ENCODE measurements at places on chromosomes 5 and 9. TPM values are rescaled to one million over a fixed set of nuclear protein-coding genes. Genes with fewer than 3 reads are reported as not detected.

DNA sequence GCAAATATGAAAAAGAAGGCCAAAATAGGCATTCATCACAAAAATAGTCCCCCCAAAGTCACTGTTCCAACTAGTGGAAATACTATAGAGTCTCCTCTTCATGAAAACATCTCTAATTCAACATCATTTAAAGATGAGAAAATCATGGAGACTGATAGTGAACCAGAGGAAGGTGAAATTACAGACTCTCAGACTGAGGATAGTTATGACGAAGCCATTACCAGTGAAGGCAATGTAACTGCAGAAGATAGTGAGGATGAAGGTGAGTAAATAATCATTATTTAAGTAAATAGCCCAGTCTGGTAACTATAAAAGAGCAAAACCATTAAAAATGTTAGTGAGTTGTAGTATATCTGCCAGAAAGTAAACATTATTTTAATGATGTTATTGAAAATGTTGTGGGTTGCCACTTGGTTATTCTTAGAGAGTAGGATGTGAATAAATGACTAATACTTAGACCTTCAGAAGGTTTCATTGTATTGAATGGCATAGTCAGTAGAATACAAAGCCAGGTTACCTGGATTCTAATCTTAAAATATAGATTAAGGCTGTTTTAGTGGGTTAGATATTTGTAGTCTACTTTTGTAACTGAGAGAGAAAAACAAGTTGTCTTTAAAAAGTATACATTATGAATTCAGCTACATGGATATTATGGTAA is 16.3 kb downstream of the AGGF1 start:
- H3K4me1 ChIP-seq: no peaks in the 10 kb centered on the region
- H3K36me3 ChIP-seq: peaks cover 11% of the 10 kb centered on the region
- no peak overlapping the region for H3K4me3 ChIP-seq

Gene SVEP1
- total RNA-seq: 16.7 TPM

DNA sequence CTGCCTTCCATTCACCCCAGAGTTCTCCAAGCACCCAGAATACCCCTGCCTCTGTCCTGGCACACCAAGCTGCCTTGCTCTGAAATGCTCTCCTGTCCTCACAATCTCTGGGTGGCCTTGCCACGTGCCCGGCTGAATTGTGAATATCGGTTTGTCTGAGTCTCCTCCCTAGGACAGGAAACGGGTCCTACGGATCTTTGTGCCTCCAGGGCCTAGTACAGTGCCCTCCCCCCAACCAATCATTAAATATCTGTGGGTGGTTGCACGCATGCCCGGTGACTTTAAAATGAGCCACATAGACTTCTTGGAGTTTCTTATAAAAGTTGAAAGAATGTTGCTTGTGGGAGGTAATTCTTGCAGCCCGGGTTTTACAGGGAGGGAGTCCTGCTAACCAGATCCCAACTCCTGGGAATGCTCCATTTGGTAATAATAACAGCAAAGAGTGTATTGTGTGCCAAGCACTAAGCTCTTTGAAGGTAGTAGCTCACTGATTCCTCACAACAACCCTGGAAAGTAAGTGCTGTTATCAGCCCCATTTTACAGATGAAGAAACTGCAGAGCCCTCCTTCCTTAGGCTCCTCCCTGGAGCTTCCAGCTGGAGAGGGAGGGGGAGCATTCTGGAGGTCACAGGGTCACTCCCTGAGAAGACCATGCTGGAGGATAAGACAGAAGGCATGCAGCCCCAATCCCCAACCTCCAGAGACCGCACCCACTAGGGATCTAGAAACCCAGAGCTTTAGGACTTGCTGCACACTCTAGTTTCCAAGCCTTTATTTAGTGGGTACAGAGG is 23.4 kb downstream of the URM1 start:
- no peak overlapping the region for H3K27ac ChIP-seq
- H3K4me1 ChIP-seq: no peaks in the 10 kb centered on the region
- H3K36me3 ChIP-seq: peaks cover 6% of the 10 kb centered on the region
- no peak overlapping the region for H3K4me3 ChIP-seq
- peaks cover 16% of the 10 kb centered on the region for H3K27me3 ChIP-seq

DNA sequence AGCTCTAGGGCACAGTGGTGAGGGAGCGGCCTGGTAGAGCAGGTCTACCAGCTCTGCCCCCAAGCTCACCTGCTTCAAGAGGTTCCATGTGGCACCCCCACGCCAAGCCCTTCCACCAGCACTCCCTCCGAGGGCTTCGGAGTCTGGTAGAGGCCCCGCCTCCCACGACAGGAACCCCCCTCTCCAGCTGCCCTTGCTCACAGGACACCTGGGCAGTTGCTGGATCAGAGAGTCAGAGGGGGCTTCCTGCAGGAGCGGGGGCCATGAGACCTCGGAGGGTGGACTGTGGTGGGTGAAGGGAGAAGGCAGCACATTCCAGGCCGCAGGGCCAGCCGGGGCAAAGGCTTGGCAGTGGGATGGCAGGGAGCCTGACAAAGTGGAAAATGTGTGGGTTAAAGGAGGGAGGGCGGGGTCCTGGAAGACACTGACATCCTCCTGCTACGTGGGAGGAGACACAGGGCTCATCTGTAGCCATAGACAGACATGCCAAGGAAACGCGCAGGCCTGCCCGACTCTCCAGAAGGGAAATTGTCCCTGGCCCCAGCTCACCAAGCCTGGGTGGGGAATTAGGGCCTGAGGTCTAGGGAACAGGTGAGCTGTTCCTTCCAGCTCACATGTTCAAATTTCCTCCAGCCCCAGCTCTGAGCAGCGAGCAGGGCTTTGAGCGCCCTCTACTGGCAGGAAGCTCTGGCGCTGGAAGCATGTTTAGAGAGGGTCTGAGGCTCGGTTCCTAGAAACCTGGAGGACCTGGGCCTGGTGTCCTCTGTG is 74.2 kb downstream of the NTNG2 start:
- peaks cover 3% of the 10 kb centered on the region for H3K4me1 ChIP-seq
- H3K36me3 ChIP-seq: no peaks in the 10 kb centered on the region
- H3K27ac ChIP-seq: no peak overlapping the region

- H3K27me3 ChIP-seq: no peaks in the 10 kb centered on the region
- no peaks in the 10 kb centered on the region for H3K36me3 ChIP-seq
- no peak overlapping the region for H3K4me3 ChIP-seq
- H3K4me1 ChIP-seq: peaks cover 39% of the 10 kb centered on the region
- DNase-seq: no peak
Observed at GRCh38 chr5:136022965-136023364, 5.8 kb upstream of the TGFBI start.

DNA sequence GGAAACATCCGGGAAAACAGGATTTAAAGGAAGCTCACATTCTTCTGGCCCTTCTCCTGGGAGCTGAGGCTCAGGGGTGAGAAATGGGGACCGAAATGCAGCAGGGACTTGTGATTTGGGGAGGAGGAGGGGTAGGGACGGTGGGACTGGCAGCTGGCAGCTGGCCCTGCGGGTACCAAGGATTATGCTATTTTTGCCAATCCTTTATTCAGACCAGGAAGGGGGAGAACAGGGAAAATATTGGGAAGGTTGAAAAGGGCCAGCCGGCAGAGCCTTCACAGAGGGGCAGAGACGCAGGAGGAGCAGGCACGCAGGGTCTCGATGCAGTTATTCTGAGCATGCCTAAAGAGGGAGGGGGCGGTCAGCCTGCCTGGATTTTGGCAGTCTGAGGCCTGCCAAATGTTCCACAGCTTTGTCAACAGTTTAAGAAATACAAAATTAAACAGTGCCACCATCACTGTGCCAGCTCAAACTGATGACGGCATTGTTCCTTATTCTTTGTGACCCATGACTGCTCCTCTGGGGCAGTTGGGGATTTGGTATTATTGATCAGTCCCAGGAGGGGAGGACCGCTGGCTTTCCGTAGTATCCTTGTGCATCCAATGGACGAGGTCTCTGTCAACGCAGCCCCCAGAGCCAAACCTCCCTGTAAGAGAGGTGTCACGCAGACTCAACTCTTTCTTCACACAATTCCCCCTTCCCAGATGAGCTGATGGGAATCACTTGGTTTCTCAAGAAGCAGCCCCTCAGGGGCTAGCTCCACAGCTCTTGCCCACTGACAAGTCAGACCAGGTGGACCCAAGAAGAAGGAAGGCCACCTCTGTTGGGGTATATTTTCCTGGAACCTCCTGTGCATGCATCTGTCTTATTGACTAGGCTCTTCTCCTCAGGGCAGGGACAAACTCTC is 553.3 kb downstream of the BNC2 start:
- DNase-seq: no peak
- no peaks in the 10 kb centered on the region for H3K27me3 ChIP-seq
- no peaks in the 10 kb centered on the region for H3K36me3 ChIP-seq
- H3K4me3 ChIP-seq: no peak overlapping the region
- peaks cover 6% of the 10 kb centered on the region for H3K4me1 ChIP-seq

- H3K27ac ChIP-seq: no peak overlapping the region
- peaks cover 4% of the 10 kb centered on the region for H3K4me1 ChIP-seq
- H3K27me3 ChIP-seq: no peaks in the 10 kb centered on the region
- H3K4me3 ChIP-seq: no peak overlapping the region
Observed at GRCh38 chr5:73893813-73894212, 267.8 kb downstream of the ARHGEF28 start.

Gene TMEM174
- not detected for total RNA-seq

Gene MCC
- total RNA-seq: 20.6 TPM

DNA sequence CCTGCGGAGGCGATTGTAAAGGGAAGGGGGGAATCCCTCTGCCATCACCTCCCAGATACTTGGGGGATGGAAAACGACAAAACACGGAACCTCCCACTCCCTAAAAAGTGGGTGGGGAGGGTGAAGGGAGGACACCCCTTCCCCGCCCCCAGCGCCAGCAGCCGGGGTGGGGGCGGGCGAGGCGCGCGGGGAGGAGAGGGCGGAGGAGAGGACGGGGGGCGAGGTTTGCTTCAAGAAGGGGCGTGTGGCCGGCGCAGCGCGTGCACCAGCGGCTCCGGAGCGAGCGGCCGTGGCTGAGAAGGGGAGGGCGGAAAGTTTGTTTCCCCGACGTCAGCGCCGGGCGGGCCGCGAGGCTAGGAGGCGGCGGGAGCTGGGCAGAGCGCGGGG is at the start of gene PRRX2:
Gene PRRX2 (plus strand): TSS at position 259 of the 387 bp plus-strand sequence. CDS start 221 bp downstream, outside the sequence.
- peak; percentile 43 for DNase-seq
- peaks cover 3% of the 10 kb centered on the region for H3K36me3 ChIP-seq

Gene FAM219A
- total RNA-seq: 4.8 TPM

GRCh38 chr5:126675338-126675737 is 74.6 kb downstream of the PHAX start:
- H3K27ac ChIP-seq: no peak overlapping the region
- no peak for DNase-seq
- H3K4me1 ChIP-seq: no peaks in the 10 kb centered on the region
- H3K4me3 ChIP-seq: no peak overlapping the region

- no peak overlapping the region for H3K27ac ChIP-seq
- DNase-seq: no peak
- no peaks in the 10 kb centered on the region for H3K27me3 ChIP-seq
- H3K36me3 ChIP-seq: no peaks in the 10 kb centered on the region
- no peak overlapping the region for H3K4me3 ChIP-seq
Observed at GRCh38 chr5:68021227-68021626, 194.3 kb upstream of the PIK3R1 start.

Gene CTSV
- 0.54 TPM for total RNA-seq

- peak overlapping the region; percentile 41 for H3K27ac ChIP-seq
- H3K4me3 ChIP-seq: no peak overlapping the region
- peaks cover 7% of the 10 kb centered on the region for H3K36me3 ChIP-seq
Observed at GRCh38 chr9:129838707-129839259, 3.5 kb downstream of the USP20 start.

GRCh38 chr5:92402045-92402444 is 1018.9 kb upstream of the ARRDC3 start:
- no peak overlapping the region for H3K4me3 ChIP-seq
- H3K27ac ChIP-seq: no peak overlapping the region
- H3K36me3 ChIP-seq: no peaks in the 10 kb centered on the region
- H3K4me1 ChIP-seq: peaks cover 1% of the 10 kb centered on the region
- DNase-seq: peak; percentile 62

GRCh38 chr5:52705720-52706119 is 82.0 kb upstream of the ITGA1 start:
- H3K4me1 ChIP-seq: peaks cover 2% of the 10 kb centered on the region
- DNase-seq: no peak
- no peaks in the 10 kb centered on the region for H3K36me3 ChIP-seq
- no peak overlapping the region for H3K27ac ChIP-seq
- H3K4me3 ChIP-seq: no peak overlapping the region
- H3K27me3 ChIP-seq: no peaks in the 10 kb centered on the region

- H3K27me3 ChIP-seq: peaks cover 6% of the 10 kb centered on the region
- no peak overlapping the region for H3K27ac ChIP-seq
- no peaks in the 10 kb centered on the region for H3K36me3 ChIP-seq
- H3K4me3 ChIP-seq: no peak overlapping the region
Observed at GRCh38 chr9:7210854-7211637, 453.3 kb downstream of the KDM4C start.

DNA sequence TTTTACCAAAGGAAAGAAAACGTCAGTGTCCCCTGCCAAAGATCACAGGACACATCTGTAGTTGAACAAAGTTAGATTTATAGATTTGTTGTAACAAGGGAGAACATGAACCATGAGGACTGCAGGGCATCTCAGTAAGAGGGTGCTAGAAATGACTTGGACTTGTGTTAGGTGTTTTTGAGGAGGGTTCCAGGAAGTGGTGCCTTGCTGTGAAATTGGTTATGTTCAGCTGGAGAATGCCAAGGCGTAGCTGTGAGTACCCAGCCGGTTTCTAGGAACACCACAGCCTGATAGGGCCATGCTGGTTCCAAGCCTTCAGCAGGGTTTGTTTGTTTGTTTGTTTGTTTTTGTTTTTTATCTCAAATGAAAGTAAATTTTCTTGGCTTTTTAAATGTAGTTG is 5.3 kb downstream of the SPEF2 start:
- no peak overlapping the region for H3K27ac ChIP-seq
- DNase-seq: no peak
- H3K27me3 ChIP-seq: no peaks in the 10 kb centered on the region
- no peak overlapping the region for H3K4me3 ChIP-seq

Gene COL15A1
- total RNA-seq: 1.9 TPM

- no peaks in the 10 kb centered on the region for H3K4me1 ChIP-seq
- H3K27me3 ChIP-seq: no peaks in the 10 kb centered on the region
Observed at GRCh38 chr9:21160178-21160577, 6.3 kb downstream of the IFNA21 start.

GRCh38 chr9:21828853-21829410 is 26.5 kb downstream of the MTAP start:
- DNase-seq: no peak
- peaks cover 13% of the 10 kb centered on the region for H3K4me1 ChIP-seq
- no peak overlapping the region for H3K27ac ChIP-seq
- H3K36me3 ChIP-seq: peaks cover 24% of the 10 kb centered on the region

- no peak overlapping the region for H3K27ac ChIP-seq
- no peak overlapping the region for H3K4me3 ChIP-seq
- H3K4me1 ChIP-seq: no peaks in the 10 kb centered on the region
Observed at GRCh38 chr5:59487772-59488729, 405.5 kb downstream of the PDE4D start.

GRCh38 chr9:16433494-16433893 is 437.0 kb downstream of the BNC2 start:
- H3K27ac ChIP-seq: no peak overlapping the region
- no peaks in the 10 kb centered on the region for H3K27me3 ChIP-seq
- H3K36me3 ChIP-seq: peaks cover 24% of the 10 kb centered on the region
- no peak for DNase-seq

Gene RGS3
- 53.3 TPM for total RNA-seq

Gene NLN
- total RNA-seq: 37.1 TPM

Gene WWC1
- 10.3 TPM for total RNA-seq

- no peak overlapping the region for H3K4me3 ChIP-seq
- no peaks in the 10 kb centered on the region for H3K36me3 ChIP-seq
- peaks cover 8% of the 10 kb centered on the region for H3K27me3 ChIP-seq
Observed at GRCh38 chr9:129394061-129394885, 216.2 kb upstream of the IER5L start.

- no peaks in the 10 kb centered on the region for H3K27me3 ChIP-seq
- H3K36me3 ChIP-seq: no peaks in the 10 kb centered on the region
- peak overlapping the region; percentile 32 for H3K4me3 ChIP-seq
- H3K4me1 ChIP-seq: peaks cover 24% of the 10 kb centered on the region
Observed at GRCh38 chr9:99368341-99369326, 146.6 kb downstream of the SEC61B start.

Gene AIF1L
- total RNA-seq: 0.18 TPM

Gene KLHL3
- total RNA-seq: 4.1 TPM
